ENCODE measurements at places on chromosomes 6 and 20.

- no peak for DNase-seq
Measured at GRCh38 chr6:28371706-28372451, 22.1 kb downstream of the ZKSCAN3 start.

DNA sequence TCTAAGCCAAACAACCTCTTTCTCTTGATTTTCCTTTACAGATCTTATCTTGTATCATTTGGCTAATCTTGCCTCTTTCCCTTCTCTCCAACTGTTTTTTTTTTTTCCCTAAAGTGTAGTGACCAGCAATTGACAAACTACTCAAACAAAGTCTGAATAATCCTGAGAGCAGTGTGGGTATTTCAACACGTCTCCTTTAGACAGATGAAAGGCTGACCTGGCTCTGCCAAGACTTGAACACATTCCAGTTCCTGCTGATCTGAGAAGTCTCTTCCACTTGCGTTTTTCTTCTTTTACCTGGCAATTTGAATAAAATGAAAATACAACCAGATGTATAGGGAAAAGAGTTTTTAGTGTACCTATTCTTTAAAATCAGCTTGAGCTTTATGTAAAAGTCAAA lies 168.4 kb downstream of the GJA10 start:
- no peak for DNase-seq

DNA sequence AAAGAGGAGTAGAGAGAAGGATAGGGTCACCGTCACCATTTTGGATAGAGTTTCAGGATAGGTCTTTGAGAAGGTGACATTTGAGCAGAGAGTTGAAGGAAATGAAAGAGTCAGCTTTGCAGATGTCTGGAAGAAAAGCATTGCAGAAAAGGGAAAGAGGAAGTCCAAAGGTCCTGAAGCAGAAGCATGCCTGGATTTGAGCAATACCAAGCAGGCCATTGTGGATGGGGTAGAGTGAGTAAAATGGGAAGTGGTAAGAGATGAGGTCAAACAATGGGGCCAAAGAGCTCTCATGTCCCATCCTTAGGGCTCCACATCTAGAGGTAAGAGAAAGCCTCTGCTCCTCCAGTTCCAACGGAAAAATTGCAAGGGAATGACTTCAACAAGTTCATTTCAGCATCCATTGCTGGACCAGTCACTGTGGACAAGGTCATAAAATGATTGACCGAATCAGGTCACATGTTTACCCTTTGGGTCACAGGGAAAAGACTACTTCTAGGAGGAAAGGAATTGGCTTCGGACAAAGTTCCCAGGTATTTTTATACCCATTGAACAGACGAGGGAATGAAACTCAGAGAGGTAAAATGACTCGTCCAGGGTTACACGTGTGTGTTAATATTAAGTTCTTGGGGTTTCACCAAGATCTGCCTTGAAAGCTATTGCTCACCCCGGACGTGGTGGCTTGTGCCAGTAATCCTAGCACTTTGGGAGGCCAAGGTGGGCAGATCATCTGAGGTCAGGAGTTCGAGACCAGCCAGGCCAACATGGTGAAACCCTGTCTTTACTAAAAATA lies 6.6 kb upstream of the SAMHD1 start:
- DNase-seq, result no peak

DNA sequence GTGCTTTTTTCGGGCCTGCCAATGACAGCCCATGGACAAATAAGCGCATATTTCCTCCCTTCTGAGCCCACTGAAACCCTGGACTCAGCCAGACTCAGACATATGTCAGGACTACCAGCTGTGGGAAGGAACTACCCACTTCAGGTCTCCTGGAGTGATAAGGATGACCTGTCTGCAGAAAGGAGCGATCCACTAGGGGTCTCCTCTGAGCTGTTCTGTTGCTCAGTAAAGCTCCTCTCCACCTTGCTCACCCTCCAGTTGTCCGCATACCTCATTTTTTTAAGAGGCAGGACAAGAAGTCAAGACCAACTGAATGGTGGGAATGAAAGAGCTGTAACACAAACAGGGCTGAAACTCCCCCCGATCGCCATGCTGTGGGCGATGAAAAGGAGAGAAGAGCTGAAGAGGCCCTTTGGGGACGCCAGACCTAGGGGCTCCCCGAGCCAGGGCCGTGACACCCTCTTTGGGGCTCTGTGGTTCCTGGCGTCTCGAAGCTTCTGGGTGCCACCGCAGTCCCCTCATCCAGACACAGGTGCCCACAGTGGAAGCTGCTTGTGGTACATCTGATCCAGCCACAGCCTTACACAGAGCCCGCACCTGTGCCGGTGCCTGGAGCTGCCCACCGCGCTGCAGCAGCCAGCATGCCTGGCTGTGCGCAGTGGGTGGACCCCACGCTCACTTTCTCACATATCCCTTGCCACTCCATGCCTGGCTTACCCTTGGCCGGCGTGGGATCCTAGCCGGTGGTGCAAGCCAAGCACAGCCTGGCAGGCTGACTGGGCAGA lies 68.8 kb downstream of the EYS start:
- DNase-seq, result no peak

GRCh38 chr20:8299921-8300320 lies 167.9 kb downstream of the PLCB1 start:
- DNase-seq, result no peak

DNA sequence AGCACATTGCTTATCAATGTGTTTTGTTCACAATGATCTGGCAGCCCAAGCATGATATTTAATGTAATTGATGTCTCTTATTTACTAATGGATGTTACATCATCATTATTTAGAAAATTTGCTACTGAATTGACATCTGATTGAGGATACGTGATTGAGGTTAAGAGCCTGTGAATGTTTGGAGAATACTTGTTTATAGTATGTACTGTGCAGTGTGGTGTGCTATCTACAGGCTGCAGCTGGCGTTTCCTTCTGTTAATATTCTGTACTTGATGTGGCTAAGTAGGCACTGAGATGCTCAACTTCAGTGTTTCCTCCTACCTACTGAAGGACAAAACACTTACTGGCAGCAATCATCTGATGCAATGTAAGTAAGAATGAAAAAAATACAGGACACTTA lies 709.6 kb upstream of the FLRT3 start:
- no peak for DNase-seq

GRCh38 chr6:69022993-69023392 lies 387.9 kb downstream of the ADGRB3 start:
- no peak for DNase-seq

All from CD4-positive, alpha-beta T cell treated with Interleukin-10 for 1 hour (primary cell).